ENCODE measurements at places on chromosomes 16 and 17. TPM values are rescaled to one million over a fixed set of nuclear protein-coding genes. Genes with fewer than 3 reads are reported as not detected.

Gene CCL5
- total RNA-seq, result not detected

Gene KRTAP9-4
- total RNA-seq, result not detected

Gene HOXB9
- under 0.01 TPM for total RNA-seq

Gene RFWD3
- 25.2 TPM for total RNA-seq

Gene ITGB3
- 13.9 TPM for total RNA-seq

Gene TK1
- 50.9 TPM for total RNA-seq

Gene SRCIN1
- under 0.01 TPM for total RNA-seq

Gene IL32
- total RNA-seq, result 2.6 TPM

All from smooth muscle cell of trachea (primary cell).